Myocyte (in vitro differentiated cells): ENCODE measurements at places on chromosomes 1 and 21.

DNA sequence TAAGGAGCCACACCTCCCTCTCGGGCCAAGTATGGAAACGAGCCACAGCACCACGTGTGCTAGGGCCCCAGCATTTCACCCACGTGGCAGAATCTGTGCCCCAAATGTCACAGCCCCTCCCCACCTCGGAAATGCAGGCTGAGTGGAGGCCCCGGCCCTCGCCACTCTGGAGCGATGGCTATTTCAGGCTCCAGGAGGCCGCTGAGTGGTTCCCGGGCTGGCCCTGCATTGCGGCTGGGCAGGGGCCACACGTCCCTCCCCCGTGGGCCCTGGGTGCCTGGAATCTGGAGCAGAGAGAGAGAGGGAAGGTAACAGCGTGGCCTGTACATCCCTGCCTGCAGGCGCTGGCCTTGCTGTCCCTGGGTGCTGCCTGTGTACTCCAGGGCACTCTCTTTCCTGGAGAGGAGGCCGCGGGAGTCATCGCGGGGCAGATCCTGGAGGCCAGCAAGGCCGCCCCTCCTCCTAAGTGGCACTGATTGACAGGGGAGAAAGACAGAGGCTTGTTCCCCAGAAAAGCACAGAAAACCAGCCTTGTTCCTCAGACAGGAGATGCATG, 68.0 kb upstream of the TRAPPC10 start:
- DNase-seq: no peak

- DNase-seq: no peak
These were observed 225.4 kb downstream of the SMYD3 start for GRCh38 chr1:246281639-246282038.

GRCh38 chr1:19189270-19189669, 20.8 kb downstream of the UBR4 start:
- no peak for DNase-seq

DNA sequence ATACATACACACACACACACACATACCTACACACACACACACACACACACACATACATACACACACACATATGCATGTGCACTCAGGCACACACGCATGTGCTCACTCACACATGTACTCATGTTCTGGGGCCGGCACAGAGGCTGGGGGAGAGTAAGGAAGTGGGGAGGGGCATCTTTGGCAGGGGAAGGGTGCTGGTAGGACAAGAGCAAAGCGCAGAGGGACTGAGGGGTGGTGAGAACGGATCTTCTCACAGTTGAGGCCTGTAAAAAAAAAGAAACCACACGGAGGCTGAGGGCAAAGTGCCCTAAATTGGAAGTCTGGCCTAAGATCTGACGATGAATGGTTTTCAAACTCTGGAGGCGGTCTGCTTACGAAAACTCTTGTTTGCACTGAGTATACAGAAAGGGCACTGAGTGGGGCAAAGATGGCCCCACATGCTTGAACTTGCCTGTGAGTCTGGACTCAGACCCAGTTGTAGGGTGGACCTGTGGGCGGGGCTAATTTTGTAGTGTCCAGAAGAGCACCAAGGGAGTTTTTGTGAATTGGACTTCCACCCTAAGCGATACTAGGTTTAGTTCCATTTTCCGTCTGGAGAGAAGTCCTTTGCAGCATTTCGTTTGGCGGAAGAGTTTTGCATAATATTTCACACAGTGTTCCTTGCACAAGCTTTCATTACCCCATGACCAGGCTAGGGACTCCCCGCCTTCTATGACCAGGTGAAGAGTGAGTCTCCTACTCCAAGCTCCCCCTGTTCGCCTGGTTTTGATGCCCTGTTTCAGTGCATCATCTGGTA, 79.3 kb upstream of the LYST start:
- no peak for DNase-seq

- no peak for DNase-seq
These were observed 312.7 kb upstream of the USP24 start for GRCh38 chr1:55527831-55528230.

GRCh38 chr21:24118738-24119459, 1488.4 kb downstream of the MRPL39 start:
- DNase-seq: no peak

DNA sequence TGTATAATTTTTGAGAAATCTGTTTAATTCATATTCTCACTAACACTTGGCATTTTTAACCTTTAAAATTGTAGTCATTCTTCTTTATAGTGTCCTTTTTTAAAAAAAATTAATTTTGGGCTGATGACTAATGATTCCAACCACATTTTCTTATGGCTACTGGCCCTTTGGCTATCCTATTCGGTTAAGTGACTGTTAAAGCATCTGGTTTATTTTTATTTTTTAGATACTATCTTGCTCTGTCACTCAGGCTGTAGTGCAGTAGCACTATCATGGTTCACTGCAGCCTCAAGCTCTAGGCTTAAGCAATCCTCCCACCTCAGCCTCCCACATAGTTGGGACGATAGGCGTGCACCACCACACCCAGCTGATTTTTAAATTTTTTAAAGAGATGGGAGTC, 723.2 kb upstream of the CXADR start:
- DNase-seq: no peak

DNA sequence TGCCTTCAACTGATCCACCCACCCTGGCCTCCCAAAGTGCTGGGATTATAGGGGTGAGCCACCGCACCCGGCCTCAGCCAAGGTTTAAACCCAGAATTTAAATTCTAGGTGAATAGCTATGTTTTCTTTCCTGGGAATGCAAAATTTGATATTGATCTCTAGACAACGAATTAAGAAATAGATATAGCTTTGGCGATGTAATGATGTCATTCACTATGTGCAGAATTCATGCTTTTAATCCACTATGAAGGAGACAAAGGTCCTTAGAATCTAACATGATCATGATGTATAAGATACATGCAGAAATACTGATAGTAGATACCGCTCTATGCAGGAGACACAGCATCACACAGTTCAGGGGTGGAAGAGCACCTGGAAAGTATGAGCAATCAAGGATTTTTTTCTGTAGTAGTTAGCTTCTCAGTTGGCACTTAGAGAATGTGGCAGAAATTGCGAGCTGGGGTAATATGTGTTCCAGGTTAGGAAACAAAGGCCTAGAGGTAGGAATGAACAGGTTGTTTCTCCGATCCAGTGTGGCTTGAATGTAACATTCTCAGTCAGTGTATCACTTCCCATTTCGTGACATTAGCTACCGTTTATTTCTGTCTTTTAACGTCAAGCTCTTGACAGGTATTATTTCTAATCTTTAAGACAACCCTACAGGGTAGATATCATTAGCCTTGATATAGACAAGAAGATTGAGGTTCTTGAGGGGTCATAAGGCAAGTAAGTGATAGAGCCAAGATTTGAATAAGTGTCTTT, 3.0 kb upstream of the CEP350 start:
- no peak for DNase-seq

- DNase-seq: no peak
These were observed 602.2 kb upstream of the ADAMTS5 start for GRCh38 chr21:27569091-27569490.

GRCh38 chr1:205012391-205013140, 30.4 kb upstream of the CNTN2 start:
- no peak for DNase-seq

DNA sequence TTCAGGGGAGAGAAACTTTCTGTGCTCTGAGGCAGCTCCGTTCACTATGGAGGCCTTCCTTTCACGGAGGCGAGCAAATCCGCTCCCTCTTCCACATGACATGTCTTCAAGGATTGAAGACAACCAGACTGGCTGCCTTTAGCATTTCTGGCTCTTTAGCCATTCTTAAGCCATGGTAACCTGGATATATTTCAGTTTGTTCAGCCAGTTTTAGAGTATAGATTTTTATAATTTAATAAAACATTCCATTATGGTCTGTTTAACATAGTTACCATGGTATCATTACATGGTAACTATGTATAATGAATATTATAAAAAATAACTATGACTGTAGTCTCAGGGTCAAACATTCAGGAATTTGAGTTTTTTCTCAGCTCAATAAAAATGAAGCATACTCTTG, 54.2 kb upstream of the NFIA start:
- no peak for DNase-seq

GRCh38 chr1:47906009-47906432, 91.2 kb downstream of the TRABD2B start:
- DNase-seq: no peak

DNA sequence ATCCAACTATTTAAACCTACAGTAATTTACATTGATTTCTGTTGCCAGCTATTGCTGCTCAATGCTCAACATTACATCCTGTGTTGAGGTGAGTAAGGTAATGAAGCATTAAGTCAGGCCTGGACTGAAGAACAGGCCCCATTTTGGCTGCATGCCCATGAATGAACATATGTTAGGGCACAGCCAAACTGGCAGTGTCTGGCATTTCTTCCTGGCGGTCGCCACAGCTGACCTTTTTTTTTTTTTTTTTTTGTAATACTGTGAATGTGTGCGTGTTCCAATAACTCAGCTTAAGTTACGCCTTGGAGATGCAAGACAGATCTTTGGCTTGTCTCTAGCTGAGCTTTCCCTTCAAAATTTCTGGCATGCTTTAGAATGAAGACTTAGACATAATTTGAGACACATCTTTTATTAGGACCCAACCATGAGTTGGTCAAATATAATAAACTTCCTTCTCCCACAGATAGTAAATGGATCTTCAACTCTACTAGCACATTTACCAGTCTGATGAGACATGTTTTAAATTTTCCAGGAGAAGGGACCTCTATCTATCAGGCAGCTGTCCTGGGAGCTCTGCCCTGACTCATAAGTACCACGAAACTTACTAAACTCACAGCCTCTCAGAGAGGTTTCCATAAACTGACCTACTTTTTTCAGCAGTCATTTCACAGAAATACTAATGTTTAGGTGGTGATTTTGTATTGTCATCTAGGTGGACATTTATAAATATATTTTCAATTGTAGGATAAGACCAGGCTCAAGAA, 341.1 kb upstream of the RUNX1 start:
- DNase-seq: peak; percentile 84

- peak; percentile 54 for DNase-seq
These were observed 441 bp downstream of the YARS1 start for GRCh38 chr1:32816676-32817158.

DNA sequence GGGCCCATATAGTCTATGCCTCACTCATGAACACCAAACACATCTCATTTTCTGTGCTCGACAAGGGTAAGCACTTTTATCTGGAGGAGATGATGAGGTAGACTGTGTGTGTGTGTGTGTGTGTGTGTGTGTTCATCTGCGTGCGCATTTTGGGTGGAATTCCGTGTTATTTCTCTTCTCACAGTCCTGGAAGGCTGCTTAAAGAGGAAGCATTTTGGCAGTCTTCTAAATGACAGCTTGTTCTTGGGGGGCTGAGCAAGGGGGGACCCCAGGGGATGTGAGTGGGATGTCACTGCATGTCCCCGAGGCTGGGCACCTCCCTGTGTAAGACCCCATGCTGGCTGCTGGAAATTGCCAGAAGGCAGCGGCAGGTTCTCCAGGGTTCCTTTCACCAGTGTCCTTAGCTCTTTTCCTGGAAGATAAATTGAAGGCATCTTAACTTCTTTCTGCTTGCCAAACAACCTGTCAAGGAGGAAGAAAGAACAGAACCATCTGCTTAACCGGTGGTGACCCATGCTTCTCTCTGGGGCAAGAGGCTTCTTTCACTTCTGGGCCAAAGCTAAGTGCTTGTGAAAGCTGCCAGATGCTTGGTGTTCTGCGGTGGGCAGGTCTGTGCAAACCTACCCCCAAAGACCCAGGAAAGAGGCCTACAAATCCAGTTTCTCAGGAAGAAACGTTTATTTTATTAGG, 9.9 kb upstream of the RD3 start:
- no peak for DNase-seq

GRCh38 chr1:143653429-143653802, 318.4 kb downstream of the FAM72C start:
- DNase-seq: no peak

DNA sequence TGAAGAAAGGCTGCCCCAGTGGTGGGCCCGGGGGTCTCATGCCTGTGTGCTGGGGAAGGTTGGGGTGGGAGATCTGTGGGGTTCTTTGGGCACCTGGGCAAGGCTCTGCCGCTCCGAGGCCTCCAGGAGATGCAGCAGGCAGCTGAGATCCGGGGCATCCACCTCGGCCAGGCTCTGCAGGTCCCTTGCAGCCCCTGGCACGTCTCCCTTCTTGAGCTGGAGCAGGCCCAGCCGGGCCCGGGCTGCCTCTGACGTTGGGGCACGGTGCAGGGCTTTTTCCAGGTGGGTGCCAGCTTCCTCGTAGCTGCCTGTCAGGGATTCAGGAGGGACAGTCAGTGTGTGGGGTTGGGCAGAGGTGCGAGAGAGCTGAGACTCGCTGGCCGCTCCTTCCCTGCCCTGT, 11.4 kb upstream of the MMEL1 start:
- no peak for DNase-seq

DNA sequence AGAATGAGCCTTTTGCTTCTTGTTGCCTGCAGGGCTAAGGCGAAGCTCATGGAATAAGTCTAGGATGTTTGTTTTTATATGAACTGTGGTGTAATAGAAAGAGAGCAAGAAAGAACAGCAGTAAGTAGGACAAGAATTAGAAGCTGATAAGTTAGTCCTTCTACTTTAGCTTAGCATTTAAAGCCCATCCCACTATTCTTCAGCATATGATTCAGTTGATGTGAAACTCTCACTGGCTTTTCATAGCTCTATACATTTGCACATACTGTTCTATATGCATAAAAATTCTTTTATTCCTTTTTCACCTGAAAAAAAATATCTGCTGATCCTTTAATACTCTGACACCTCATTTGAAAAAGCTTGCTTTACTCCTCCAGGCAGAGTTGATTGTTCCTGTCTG, 712.0 kb downstream of the USP25 start:
- no peak for DNase-seq

DNA sequence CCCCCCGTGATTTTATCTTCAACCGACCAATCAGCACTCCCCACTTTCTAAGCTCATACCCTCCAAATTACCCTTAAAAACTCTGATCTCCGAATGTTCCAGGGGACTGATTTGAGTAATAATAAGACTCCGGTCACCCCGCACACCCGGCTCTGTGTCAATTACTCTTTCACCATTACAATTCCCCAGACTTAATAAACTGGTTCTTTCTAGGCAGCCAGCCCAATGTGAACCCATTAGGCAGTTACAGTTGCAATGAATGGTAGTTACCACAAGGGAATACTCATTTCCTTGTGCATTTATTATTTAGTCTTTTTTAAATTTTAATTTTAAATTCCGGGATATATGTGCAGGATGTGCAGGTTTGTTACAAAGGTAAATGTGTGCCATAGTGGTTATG, 177.9 kb downstream of the HFM1 start:
- no peak for DNase-seq

GRCh38 chr1:32830092-32830852, 12.8 kb downstream of the S100PBP start:
- no peak for DNase-seq

DNA sequence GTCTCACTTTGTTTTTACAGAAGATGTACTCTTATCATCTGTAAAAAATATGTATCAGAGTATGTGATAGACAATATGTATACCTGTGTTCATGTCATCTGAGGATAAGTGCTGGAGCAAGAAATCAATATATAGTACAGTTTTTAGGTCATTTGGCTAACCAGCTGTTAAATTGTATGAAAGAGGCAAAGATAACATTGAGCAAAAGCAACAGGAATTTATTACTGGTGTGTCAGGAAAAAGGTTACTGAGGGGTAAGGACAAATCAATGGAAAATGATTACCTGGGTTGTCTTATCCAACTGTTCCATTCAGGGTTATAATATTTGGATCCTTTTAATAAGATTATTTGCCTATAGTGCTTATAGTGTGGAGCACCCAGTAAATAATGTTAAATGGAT, 4.9 kb downstream of the HIPK1 start:
- DNase-seq: no peak

GRCh38 chr1:113891631-113892220, 4.3 kb upstream of the BCL2L15 start:
- no peak for DNase-seq
